ENCODE measurements at places on chromosomes 4 and X.

DNA sequence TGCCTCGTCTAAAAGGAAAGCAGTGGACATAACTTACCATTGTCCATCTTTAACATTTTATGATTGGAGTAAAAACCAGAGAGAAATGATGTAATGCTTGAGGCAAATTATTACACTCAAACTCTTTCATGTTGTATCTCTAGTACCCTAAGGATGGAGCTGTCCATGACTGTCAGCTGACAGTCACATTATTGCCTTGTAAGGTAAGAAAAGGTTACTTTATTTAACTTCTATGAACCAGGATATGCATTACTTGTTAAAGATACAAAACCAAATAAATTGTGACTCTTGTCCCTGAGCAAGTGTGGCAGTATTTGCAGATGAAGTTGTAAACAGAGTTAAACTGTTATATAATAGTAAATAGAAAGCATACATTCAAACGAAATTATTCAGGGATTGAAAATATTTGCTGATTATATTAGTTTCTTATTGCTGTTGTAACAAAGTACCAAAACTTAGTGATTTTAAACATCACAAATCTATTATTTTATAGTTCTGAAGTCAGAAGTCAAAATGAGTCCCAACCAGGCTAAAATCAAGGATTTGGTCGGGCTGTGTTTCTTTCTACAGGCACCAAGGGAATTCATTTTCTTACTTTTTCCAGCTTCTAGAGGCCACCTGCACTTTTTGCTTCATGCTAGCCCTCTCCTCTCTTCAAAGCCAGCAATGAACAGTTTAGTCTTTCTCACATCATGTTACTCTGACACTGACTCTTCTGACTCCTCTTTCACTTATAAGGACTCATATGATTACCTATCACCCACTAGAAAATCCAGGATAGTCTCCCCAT lies 113.8 kb downstream of the CEP44 start:
- DNase-seq: no peak

DNA sequence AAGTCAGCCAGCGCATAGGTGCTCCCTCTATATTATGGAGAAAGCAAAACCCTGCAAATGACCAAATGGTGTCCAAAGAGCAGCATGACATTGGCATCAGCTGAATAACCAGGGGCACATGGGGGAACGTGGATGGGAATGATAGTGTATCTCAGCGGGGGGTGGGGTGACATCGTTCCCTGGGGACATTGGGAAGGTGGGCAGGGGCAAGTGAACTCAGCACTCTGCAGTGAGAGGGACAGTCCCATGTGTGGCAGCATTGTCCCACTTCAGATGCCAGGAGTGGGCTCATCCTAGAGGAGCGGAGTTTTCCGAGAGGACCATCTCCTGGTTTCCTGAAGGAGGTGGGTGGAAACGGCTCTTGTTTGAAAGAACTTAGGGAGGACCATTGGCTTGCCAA lies 64.8 kb downstream of the NELFA start:
- DNase-seq: no peak

DNA sequence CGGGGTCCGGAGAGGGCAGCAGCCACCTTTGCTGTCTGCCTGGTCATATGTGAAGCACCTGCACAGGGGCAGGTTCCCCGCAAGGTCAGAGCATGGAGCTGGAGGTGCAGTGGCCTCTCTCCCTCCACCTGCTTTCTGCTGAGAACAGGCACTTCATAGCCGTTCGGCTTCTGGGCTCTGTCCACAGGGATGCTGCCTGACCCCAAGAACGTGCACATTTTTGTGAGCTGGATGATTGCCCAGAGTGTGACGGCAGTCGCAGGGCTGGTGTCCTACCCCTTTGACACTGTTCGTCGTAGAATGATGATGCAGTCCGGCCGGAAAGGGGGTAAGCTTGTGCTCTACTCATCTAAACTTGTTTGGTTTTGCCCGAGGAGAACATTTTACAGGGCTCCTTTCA lies 2.5 kb downstream of the SLC25A4 start:
- no peak for DNase-seq

DNA sequence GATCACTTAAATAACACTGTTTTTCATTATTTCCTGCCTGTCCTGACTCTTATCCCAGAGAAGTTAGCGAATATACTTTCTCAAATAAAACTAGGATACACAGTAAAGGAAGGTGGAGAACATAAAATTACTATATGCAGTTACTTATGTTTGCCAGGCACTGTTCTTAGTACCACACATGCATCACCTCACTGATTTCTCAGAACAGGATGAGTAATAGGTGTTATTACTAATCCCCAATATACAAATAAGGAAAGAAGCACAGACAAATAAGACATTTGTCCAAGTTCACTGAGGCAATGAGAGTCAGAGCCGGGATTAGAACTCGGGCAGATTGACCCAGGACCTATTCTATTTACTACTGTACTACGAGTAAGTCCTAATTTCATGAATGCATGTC lies 91.7 kb downstream of the CORIN start:
- no peak for DNase-seq

- DNase-seq: no peak
These were observed 206.6 kb downstream of the PTTG2 start for GRCh38 chr4:38166768-38167167.

DNA sequence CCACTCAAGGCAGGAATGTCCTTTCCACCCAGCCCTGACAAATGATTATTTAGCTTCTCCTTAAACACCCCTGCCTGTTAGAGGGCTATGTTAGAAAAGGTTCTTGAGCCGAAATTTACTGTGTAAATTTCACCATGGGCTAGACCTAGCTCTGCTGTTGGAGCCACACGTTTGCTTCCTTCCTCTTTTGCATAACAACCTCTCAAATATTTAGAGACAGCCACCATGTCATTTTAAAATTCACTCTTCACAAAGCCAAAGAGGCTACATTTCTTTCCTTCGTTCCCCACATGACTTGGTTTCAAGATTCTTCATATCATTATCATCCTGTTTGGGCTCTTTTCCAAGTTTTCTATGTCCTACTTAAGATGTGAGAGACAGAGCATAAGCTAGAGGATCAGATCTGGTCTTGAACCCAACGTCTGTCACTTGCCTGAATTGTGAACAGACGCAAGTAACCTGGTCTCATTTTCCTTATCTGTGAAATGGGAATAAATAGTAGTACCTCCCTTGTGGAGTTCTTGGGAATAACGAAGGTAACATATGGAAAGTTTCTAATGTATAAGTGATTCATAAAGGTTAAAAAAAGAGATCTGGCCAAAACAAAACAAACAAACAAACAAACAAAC lies 6.7 kb downstream of the DOCK11 start:
- no peak for DNase-seq

DNA sequence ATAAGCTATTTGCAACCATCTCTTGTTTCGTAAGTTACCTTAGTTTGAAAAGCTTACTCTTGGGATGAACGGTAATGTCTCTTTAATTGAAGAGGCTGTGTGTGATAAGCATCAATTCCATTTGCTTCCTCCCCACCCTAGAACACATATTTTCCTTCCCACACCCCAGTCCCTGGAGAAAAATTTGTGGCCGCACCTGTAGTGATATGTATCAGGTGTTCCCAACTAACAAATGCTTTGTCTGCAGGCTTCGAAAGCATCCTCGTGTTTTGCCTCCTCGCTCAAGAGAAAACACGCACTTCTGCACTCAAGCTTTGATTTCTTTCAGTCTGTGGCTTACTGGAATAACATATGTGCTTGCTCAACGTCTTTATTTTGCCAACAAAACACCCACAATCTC lies 143.8 kb upstream of the OTUD4 start:
- DNase-seq: no peak

GRCh38 chr4:11469650-11470437 lies 41.1 kb upstream of the HS3ST1 start:
- DNase-seq: no peak

- no peak for DNase-seq
These were observed 377.1 kb upstream of the HS3ST1 start for GRCh38 chr4:11805842-11806241.

DNA sequence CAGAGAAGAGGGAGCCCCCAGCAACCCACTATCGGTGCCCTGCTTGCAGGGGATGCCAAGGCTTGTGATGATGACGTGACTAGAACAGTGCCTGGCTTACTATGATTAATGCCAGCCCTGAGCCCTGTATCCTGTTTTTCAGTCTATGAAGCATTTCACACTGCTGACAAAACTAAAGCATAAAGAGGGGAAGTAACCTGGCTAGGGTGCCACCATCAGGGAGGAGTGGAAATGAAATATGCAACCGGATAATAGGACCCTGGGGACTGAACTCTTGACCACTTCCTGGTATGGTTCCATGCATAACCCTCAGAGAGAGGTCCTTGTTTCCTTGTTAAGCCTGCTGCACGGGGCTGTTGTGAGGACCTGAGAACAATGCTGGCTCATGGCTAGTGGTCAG lies 50.3 kb downstream of the MED28 start:
- DNase-seq: no peak

DNA sequence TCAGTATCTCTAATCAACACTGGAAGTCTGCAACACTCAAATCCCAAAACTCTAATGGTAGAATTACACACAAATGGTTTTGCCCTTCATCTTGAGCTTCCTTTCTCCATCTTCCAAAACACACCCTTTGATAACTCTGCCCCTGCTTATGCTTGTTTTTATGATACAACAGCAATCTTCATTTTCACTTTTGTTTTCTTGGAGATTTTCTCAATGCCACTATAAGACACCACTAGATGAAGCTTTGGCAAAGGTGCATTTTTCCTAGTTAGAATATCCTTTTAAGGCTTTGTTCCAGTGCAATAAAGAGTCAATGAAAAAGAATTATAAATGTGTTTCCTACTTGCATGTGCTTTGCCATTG lies 472.4 kb upstream of the NWD2 start:
- no peak for DNase-seq

GRCh38 chr4:29047341-29048041 lies 1672.7 kb upstream of the PCDH7 start:
- DNase-seq: no peak

DNA sequence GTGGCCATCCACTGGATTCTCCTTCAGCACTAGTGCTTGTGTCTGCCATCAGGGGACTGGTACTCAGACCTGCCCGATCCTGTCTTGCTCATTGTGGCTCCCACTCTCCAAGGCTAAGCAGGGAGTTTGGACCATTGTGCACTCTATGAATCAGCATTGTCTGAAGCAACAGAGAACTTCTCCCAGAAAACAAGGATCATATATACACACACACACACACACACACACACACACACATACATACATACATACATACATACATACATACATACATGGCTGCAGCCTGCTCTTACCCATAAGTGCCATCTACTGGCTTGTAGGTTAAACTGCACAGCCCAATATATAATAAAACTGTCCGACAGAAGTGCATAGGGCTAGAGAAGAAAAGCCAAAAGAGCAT lies 345.3 kb upstream of the LCORL start:
- DNase-seq: peak; percentile 3

DNA sequence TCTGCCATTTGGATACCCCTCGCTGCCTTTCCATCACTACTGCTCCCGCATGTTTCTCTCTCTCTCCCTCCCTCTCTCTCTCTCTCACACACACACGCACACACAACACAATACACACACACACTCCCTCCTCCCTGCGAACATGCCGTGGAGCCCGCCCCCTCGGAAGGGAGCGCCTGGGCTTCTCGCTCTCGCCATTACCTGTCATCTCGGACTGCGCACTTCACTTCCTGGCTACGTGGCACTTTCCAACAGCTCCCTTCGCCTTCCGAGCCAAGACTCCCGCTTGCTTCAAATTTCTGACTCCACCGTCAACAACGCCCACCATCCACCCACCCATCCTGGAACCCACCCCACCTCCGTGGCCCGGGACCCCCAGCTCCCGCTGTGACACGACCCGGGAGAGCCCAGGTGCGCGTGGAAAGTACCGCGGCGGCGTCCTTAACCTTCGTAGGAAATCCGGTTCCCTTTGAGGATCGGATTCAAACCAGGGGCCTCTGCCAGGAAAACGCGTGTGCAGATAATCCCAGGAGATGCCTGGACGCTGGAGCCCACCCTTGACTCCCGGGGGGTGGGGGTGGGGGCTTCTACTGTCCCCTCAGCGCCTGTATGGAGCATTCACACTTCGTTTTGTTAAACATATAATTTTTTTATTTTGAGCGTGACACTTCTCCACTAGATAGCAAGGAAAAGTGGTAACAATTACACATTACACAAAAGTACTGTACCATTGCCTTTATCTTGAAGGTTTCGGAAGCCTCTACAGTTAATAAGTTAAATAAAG lies 12.5 kb downstream of the ARX start:
- DNase-seq: no peak

GRCh38 chrX:150887906-150888465 lies 10.5 kb downstream of the CD99L2 start:
- no peak for DNase-seq

- DNase-seq: no peak
These were observed 18.0 kb downstream of the RUFY3 start for GRCh38 chr4:70739496-70740337.

DNA sequence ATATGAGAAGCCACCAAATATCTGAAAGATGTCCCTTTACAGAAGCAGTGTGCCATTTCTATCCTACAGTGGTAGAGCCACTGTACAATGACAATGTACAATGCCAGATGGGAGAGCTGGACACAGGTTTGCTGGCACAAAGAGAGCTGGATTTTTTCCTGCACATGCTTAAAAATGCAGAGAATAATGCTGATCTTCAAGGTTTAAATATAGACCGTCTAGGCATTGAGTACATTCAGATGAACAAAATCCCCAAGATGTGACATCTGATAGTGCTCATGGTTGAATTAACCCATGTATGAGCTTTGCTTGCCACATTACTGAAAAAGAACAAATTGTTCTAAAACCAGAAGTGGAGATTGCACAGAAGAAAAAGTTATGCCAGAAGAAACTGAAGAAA lies 11.7 kb downstream of the ADGRL3 start:
- no peak for DNase-seq

GRCh38 chr4:47210828-47211227 lies 179.5 kb downstream of the GABRB1 start:
- DNase-seq: no peak

GRCh38 chr4:152063621-152064240 lies 302.9 kb upstream of the GATB start:
- no peak for DNase-seq

- DNase-seq: peak; percentile 32
These were observed 422.5 kb downstream of the ZIC3 start for GRCh38 chrX:137988470-137988869.

DNA sequence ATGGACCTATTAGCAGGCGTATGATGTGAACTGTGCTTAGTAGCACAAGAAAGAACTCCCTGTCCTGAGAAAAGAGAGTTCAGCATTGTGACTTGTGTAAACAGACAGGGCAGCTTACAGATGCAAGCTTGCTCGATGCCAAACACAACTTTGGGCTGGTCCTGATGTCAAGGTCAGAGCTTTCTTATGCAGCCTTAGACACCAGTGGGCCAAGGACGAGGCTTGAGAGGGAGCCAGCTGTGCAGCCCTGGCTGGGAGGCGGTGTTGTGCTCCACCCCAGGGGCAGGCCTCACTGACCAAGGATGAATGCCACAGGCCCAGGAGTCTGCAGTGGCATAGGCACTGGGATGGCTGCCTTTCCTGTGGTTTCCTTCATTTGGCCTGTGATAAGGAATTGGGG lies 35.4 kb downstream of the JADE1 start:
- DNase-seq: no peak

GRCh38 chr4:56430203-56430602 lies 5.2 kb downstream of the PPAT start:
- DNase-seq: no peak

- no peak for DNase-seq
These were observed 41.8 kb downstream of the QDPR start for GRCh38 chr4:17469931-17470674.

Measured in NCI-H1417 treated with DMSO at 0.1 percent for 48 hours (cell line).